Stimulated activated naive CD8-positive, alpha-beta T cell treated with anti-CD3 and anti-CD28 coated beads, Interleukin-15, Interleukin-2, amounts not matched to agents 100 U/mL and 50 U/mL, for 24 hours (primary cell): ENCODE measurements at places on chromosomes 12 and 14.
A peak's percentile ranks its signal among the peaks of the same experiment; 100 is the strongest.

GRCh38 chr12:95693689-95694088 lies 96.9 kb downstream of the NTN4 start:
- no peak for DNase-seq

DNA sequence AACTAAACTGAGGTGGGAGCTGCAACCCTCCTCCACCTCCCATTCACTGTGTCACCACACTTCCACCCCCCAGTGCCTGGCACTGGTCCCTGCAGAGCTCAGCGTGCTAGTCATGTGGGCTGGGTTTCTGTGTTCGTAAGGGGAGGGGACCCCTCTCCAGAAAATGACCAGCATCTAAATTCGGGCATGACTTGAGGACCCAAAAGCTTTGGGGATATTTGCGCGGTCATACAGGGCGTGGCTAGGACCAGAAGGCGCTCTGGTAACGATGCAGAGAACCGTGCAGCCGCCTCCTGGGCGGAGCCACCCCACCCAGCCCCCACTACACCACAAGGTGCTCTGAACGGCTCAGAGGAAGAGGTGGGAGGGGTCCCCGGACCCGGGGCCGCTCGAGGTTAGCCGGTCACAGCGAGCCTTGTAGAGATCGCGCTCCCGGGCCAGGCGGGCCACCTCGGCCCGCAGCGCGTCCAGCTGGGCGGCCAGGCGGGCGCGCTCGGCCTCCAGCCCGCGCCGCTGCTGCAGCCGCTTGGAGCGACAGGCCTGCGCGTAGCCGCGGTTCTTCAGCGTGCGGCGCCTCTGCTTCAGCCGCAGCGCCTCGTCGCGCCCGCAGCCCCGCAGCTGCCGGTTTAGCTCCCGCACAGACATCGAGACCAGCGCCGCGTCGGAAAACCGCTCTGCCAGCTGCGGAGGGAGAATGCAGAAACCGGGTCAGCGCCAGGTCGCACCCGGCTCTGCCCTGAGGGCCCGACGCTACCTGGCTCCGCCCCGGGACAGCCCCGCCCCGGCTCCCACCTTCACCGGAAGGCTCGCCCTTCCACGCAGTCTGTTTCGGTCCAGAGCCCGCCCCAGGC lies 9.8 kb downstream of the CPNE6 start:
- DNase-seq = peak; percentile 73

DNA sequence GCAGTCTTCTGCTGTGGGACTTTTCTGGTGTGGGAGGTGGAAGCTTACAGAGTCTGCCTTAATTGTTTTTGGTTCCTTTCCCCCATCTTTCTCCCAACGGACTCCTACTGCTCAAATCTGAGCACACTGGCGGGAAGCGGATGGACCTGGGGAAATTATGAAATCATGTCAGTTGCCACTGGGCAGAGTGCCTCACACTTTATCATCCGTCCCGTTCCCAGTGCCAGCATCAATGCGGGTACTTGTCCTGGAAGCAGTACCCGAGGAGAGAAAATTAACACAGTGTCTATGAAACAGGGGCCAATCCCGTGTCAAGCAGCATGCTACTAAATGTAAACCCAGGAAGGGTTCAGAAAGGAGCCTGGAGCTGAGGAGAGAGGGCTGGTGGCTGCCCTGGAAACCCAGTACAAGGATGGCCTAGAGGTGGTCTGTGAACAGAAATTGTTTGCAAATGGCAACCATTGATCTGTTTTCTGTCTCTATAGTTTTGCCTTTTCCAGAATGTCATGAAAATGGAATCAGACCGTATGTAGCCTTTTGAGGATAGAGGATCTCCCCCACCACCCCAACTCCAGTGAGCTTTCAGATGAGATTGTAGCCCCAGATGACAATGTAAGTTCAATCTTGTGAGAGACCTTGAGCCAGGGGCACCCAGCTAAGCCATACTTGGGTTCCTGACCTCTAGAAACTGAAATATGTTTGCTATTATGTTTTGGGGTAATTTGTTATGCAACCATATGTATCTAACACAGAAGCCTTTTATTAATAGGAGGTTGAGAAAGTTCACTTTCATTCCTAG lies 908 bp upstream of the CDKL1 start:
- DNase-seq = peak; percentile 6

GRCh38 chr12:88063375-88063774 lies 34.2 kb upstream of the C12orf50 start:
- no peak for DNase-seq

- no peak for DNase-seq
Measured at GRCh38 chr12:57104292-57104910, 6.8 kb downstream of the STAT6 start.

DNA sequence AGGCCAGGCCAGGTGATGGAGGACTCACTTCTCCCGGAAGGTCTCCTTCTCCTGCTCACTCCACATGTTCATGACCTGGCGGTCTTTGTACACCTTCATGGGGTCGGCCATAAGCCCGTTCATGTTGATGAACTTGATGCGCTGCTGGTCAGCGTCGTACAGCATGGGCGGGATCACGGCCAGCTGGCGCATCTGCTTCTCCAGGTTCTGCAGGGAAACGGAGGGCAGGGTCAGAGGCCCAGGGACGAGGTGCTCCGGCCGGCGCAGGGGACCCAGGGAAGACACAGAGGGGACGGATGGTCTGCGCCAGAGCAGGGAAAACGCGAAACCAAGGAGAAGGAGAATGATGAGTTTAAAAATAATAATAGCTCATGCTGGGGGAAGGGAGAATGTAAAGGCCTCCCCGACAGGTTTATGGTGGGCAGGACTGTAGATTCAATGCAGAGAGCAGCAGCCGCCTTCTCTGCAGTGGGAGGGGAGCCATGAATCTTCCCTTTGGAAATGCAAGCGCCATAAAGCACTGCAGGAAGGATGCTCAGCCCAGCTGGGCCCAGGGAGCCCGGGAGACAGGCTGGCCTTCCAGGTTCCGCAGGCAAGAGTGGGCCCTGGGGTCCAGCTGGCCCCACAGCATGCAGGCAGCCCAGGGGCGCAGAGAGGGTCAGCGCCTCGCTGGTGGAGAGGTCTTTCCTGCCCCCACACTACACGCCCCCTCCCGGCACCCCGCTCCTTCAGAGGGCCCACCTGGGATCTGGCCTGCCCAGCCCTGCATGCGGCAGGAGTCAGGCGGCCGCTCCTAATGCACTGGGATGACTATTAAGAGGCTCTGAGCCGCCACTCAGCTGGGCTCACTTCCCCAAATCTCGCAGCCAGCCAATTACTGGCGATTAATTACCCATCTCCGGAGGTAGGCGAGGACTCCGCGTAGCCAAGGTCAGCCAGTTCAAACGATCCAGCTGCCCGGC lies 132.0 kb downstream of the RFLNA start:
- no peak for DNase-seq

- DNase-seq = no peak
Measured at GRCh38 chr14:91280129-91280528, 35.6 kb upstream of the GPR68 start.

DNA sequence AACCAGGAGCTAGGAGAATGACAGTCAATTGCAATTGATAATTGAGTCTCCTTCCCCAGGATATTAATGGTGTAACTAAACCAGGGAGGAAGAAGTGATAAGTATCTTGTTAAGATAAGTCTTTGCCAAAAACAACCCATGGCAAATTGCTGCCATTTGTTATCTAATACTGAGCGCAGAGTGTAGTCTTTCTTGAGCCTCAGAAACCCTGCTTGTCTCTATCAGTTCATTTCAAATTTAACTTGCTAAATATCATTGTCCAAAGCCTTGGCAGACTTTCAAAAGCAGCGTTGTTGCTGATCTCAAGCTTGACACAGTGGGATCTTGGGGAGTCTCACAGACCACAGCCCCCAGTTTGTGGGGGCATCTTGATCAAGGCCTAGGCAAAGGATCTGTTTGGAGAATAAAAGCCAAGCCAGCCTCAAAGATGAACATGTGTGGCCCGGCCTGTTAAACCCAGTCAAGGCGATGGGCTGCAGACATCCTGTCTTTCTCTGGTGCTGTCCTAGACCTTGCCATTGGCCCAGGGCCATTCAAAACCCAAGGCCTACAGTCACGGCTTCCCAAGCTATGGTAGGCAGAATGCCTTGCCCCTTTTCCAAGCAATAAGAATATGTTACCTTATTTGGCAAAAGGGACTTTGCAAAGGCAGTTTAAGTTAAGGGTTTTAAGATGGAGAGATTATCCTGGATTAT lies 164.2 kb downstream of the CHST11 start:
- DNase-seq = no peak

DNA sequence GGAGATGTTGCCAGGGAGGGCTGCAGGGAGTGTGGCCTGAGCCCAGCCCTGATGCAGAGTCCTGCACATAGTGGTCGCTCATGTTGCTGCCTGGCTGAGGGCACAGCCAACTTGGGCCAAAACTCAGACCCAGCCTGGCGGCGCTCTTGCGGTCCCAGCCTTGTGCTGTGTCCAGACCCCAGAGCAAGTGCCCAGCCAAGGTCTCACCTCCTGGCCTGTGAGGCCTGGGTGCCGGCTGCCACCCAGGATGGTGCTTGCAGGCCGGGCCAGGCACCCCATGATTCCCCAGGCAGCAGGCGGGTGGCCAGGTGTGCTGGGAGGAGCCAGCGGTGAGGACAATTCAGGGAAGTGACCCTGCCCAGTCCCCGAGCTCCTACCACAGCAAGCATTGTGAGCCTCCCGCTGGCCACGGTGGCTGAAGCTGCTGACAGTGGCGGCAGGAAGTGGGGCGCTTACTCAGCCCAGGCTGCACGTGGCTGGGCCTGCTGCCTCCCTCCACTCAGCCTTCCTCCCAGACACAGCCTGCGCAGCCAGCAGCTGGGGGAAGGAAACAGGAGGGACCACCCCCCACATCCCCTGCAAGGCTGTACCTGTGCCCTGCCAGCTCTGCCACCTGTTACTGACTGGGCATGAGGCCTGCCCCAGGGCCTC lies 17.7 kb upstream of the PGF start:
- DNase-seq = peak; percentile 45

- no peak for DNase-seq
Measured at GRCh38 chr12:122437656-122438121, 15.2 kb upstream of the CLIP1 start.

GRCh38 chr12:42570076-42570475 lies 19.5 kb downstream of the PRICKLE1 start:
- DNase-seq = no peak

DNA sequence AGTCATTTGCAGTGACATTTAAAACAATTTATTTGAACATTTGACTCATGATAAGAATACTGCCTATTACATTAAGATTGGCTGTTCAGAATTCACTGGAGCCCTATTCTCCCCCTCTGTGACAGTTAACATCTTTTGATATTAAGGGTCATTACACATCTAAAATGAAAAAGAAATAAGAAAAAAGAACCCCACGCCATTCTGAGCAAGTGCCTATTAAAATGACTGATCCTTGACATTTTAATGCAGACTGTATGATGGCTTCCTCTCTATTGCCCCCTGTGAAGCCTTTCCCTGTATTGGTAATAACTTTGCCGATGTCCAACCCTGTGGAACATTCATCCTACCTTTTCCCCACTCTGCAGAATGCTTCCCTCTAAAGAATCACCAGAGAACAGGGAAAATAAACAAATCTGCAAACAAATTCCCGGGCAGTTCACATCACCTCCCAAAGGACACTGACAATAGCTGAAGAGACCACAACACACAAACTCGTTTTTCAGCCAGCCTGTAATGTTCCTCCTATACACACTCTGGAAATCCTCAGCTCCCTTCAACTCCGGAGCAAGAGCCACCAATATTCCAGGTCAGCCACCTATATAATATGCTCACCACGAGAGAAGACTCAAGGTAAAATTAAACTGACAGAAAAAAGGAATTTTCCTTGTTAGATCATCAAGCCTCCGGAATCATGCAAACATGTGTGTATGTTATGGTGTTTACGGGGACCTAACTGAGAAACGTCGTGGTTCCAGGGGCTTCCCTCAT lies 2.1 kb downstream of the NIN start:
- no peak for DNase-seq

DNA sequence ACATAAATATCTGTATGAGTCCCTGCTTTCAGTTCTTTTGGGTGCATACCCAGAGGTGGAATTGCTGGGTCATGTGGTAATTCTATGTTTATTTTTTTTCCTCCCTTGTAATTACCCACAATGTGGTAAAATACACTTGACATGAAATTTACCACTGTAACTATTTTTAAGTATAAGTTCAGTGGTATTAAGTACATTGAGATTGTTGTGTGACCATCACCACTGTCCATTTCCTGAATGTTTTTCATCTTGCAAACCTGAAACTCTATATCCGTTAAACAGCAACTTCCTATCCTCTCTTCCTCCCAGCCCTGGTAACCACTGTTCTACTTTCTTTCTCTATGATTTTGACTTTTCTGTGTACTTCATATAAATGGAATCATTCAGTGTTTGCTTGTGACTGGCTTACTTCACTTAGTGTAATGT lies 51.4 kb downstream of the BORCS5 start:
- no peak for DNase-seq

- DNase-seq = no peak
Measured at GRCh38 chr14:83163016-83163415, 1629.4 kb upstream of the SEL1L start.

GRCh38 chr14:41016213-41016612 lies 590.5 kb upstream of the LRFN5 start:
- DNase-seq = no peak

- DNase-seq = no peak
Measured at GRCh38 chr14:24127673-24128072, 2.8 kb upstream of the FITM1 start.

- no peak for DNase-seq
Measured at GRCh38 chr12:130608132-130608531, 108.0 kb downstream of the RIMBP2 start.

DNA sequence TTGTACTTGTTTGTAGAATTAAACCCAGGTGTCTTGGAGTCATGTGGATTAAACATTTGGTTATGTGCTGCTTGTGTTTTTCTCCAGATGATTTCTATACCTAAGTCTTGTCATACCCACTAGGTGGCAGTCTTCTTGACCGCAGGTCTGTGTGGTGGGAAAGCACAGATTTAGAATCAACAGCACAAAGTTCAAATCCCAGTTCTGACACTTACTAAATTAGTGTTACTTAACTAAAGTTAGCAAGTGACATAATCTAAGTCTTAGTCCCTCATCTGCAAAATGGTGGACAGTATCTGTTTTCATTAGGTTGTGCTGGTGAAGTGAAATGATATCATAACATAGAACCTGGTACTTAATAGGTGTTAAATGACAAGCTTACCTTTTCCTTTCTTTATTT lies 151.0 kb upstream of the ARHGAP5 start:
- no peak for DNase-seq

DNA sequence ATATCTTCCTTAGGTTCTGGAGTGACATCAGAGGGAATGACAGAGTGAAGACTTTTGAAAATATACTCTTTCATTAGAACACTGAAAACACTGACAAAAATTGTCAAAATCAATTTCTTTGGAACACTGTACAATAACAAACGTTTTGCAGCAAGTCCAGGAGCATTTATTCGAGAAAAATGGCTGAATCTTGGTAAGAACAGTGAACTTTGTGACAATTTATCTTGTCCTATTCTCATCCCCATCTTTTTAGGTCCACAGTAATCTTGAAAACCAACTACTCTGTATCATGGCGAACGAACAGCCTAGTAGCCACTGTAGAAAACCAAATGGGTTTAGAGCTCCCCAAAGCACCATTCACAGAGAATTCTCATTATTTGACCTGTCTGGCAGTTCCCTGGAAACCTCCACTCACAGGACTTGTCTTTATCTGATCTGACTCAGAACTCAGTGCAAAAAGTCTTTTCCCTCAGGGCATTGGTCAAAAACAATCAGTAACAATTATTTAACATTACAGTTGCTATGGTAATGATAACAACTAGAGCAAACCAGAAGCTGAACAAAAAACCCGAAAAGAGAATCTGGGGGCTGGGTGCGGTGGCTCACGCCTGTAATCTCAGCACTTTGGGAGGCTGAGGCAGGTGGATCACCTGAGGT lies 20.3 kb upstream of the PPP2R5E start:
- DNase-seq = no peak
